ENCODE measurements at places on chromosomes 3 and 15. TPM values are rescaled to one million over a fixed set of nuclear protein-coding genes. Genes with fewer than 3 reads are reported as not detected.

GRCh38 chr15:88654430-88655102 is 15.8 kb downstream of the ISG20 start:
- no peak for DNase-seq
- H3K4me3 ChIP-seq: no peak overlapping the region
- H3K4me1 ChIP-seq: peaks cover 3% of the 10 kb centered on the region
- no peak overlapping the region for H3K27ac ChIP-seq

DNA sequence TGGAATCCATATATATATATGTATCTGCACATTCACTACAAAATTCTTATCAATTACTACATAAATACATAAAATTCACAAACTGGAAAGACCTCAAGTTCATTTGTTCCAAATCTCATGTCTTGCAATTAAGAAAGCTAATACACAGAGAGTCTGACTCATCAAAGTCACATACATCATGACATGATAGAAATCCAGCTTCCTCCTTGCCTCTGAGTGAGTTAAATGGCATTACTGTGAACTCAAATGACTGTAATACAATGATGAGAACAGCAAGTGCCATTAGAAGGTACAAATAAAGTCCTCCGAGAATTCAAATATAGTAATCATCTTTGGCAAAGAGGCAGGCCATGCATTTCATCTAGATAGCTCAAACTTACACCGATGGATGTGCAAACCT is 55.1 kb upstream of the AGTR1 start:
- H3K4me3 ChIP-seq: no peak overlapping the region
- H3K4me1 ChIP-seq: no peaks in the 10 kb centered on the region
- H3K27me3 ChIP-seq: no peaks in the 10 kb centered on the region
- no peak for DNase-seq

The RYR3 gene
- total RNA-seq: 10.5 TPM

DNA sequence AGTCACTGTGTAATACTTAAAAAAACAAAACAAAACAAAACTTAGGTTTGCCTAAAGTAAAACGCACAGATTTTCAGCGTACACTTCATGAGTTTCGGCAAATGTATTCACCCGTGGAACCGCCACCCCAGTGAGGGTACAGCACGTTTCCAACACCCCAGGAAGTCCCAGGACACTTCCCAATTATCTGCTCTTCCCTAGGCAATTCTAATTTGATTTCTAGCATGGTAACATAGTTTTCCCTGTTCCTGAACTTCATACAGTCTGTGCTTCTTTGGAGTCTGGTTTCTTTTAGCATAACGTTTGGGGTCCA is 497 bp upstream of the CLASP2 start:
- H3K36me3 ChIP-seq: no peaks in the 10 kb centered on the region
- no peak for DNase-seq
- H3K27ac ChIP-seq: peak overlapping the region; percentile 95
- no peaks in the 10 kb centered on the region for H3K27me3 ChIP-seq
- H3K4me1 ChIP-seq: no peaks in the 10 kb centered on the region
- H3K4me3 ChIP-seq: peak overlapping the region; percentile 85

DNA sequence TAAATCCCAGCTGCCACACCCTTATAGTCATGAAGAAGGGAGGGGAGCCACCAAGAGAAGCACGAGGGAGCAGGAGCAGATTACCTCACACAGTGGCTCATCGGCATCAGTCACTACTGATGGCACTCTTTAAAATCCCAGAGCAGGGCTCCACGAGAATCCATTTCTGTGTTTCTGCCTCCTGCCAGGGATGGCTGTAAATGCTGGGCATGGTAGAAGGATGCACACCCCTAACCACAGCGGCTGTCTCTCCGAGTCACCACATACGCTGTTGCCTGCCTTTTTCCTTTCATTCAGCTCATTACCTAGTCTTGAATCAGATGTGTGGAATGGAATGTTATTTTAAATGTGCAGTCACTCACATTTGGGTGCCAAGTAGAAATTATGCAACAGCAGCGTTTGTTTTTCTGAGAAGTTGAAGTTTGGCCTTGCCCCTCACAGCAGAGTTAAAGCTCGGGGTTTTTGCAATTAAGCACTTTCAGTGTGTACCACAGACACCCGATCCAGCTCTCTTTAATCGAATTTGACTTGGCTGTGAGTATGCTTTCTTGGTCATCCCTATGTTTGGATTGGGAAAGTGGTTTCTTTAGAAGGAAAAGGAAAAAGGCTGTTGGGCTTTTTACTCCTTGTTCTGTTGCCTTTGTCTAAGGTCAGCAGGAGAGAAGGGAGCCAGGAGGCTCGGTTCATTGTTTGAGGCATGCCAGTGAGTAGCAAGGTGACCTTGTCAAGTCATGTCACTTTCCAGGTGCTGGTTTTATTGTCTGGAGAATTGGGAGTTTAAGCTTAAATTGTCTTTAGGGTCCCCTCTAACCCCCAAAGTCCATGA is 284.2 kb upstream of the TPM1 start:
- peak overlapping the region; percentile 85 for H3K27ac ChIP-seq
- no peaks in the 10 kb centered on the region for H3K27me3 ChIP-seq
- no peak for DNase-seq
- H3K4me1 ChIP-seq: no peaks in the 10 kb centered on the region

- H3K4me3 ChIP-seq: no peak overlapping the region
- no peaks in the 10 kb centered on the region for H3K36me3 ChIP-seq
- no peaks in the 10 kb centered on the region for H3K27me3 ChIP-seq
- DNase-seq: no peak
- peaks cover 2% of the 10 kb centered on the region for H3K4me1 ChIP-seq
- H3K27ac ChIP-seq: peak overlapping the region; percentile 16
Observed at GRCh38 chr15:20341901-20342600, 199.5 kb downstream of the GOLGA6L6 start.

GRCh38 chr15:67084561-67084960 is 19.2 kb downstream of the SMAD3 start:
- H3K27ac ChIP-seq: no peak overlapping the region
- no peaks in the 10 kb centered on the region for H3K27me3 ChIP-seq
- no peak for DNase-seq
- peaks cover 47% of the 10 kb centered on the region for H3K4me1 ChIP-seq

- no peak for DNase-seq
- H3K36me3 ChIP-seq: no peaks in the 10 kb centered on the region
- no peak overlapping the region for H3K27ac ChIP-seq
- H3K4me1 ChIP-seq: no peaks in the 10 kb centered on the region
- H3K4me3 ChIP-seq: no peak overlapping the region
- no peaks in the 10 kb centered on the region for H3K27me3 ChIP-seq
Observed at GRCh38 chr3:22565393-22565792, 637.7 kb upstream of the UBE2E2 start.

The BNC1 gene
- 0.38 TPM for total RNA-seq

DNA sequence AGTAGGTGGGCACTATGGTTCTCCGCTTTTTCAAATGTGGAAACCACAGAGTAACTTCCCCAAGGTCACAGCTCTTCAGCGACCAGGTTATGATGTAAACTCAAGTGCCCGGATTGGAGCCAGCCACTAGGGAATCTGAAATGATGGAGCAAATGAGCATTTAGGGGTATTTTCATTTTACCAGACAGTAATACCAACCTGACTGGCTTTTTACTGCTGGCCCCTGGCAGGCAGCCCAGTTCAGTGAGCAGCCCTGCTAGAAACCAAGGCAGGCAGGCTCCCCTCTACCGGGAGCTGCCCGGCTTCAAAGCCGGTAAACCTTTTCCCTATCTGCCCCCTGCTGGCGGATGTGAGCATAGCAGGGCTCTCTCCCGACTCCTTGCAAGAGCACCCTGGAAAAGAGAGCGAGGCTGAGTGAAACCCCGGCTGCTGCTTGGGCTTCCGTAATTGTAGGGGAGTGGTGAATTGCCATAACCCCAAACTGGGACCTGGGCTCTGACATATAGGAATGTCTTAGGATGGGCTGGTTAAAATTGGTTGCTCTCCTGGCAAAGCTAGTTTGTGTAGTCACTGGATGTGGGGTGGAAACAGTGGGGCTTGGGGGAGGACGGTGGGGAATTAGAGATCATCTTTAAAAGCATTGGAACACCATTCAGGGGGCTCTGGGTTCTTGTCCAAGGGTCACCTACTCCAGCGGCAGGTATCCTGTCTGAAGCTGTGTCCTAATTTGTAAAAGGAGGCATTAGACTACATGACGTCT is 98.0 kb upstream of the TNFAIP8L3 start:
- no peaks in the 10 kb centered on the region for H3K36me3 ChIP-seq
- peak; percentile 92 for DNase-seq
- no peaks in the 10 kb centered on the region for H3K27me3 ChIP-seq
- no peak overlapping the region for H3K4me3 ChIP-seq
- H3K27ac ChIP-seq: no peak overlapping the region

The SPSB4 gene
- 0.57 TPM for total RNA-seq

DNA sequence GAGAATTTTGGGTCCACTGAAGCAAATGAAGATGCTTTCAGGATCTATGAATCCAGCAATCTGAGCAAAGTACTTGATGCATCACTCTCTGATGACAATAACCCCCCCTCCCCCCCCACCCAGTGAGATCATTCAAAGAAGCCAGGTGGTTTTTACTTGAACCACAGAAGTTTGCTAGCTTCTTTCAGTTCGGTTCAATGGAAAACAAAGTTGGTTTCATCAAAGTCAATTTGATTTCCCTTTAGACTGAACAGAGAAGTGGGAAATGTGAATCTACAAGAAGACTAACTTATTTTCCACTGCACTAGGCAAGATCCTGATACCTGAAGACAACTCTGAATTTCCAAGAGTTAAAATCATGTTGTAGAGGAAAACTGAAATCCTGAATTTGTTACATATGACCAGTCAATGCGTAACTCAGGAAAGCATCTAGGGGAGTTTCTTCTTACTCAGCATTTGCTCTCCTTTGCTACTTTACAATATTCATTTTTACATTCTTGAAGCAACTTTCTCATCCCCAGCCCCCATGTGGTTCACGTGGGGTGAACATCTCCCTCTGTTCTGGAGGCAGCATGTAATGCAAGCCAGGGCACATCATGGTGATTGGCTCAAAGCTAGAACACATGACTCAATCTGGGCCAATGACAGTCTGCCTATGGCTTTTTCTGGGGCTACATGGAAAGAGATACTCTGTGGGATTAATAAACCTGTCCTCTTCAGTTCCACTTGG is 572.6 kb downstream of the FOXP1 start:
- H3K4me3 ChIP-seq: no peak overlapping the region
- H3K27ac ChIP-seq: no peak overlapping the region
- H3K4me1 ChIP-seq: peaks cover 11% of the 10 kb centered on the region
- no peak for DNase-seq
- H3K36me3 ChIP-seq: no peaks in the 10 kb centered on the region

DNA sequence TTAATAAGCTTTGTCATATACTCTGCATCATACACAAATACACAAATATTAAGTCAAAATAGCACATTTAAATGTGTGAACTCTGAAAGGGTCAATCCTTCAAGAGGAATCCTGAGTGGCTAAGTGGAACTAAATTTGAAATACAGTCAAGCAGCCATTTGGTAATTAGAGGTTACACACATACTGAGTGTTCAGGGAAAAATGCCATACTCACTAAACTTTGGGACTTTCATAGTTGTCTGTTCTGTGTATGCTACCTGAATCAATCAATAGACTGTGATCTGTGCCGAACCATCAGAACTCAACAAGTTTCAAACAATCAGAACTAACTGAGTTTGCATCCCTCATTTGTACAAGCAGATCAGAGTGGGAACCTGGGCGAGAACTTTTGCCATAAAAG is 15.3 kb downstream of the ANKRD28 start:
- H3K36me3 ChIP-seq: no peaks in the 10 kb centered on the region
- H3K4me3 ChIP-seq: no peak overlapping the region
- H3K27me3 ChIP-seq: no peaks in the 10 kb centered on the region
- H3K4me1 ChIP-seq: no peaks in the 10 kb centered on the region
- no peak for DNase-seq

The PAK6 gene
- 11.9 TPM for total RNA-seq

DNA sequence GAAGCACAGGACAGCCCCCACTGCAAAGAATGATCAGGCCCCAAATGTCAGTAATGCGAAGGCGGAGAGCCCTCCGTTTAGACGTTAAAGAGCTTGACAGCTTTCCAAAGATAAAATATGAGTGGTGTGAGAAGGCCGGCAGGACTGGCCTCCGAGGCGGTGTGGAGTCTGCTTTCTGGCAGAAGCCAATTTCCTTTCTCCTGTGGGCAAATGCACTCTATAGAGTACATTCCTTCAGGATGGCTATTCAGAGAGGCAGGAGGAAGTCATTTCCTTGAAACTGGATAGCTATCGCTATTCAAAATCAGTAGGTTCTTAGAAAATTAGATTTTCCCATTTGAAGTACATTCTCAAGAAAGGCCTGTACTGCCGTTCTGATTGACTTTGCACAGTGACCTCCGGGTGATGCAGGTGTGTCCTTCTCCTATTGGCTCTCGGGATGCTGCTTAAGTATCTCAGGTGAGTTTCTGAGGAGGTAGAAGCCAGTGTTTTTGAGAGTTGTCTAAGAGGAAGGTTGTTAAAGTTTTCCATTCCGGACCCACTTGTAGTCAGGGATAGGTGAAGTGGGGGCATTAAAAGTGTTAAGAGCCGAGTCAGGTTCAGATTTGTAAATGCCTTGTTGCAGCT is 72.8 kb upstream of the MYZAP start:
- no peak overlapping the region for H3K4me3 ChIP-seq
- H3K36me3 ChIP-seq: peaks cover 51% of the 10 kb centered on the region
- H3K27ac ChIP-seq: peak overlapping the region; percentile 9
- no peaks in the 10 kb centered on the region for H3K27me3 ChIP-seq

DNA sequence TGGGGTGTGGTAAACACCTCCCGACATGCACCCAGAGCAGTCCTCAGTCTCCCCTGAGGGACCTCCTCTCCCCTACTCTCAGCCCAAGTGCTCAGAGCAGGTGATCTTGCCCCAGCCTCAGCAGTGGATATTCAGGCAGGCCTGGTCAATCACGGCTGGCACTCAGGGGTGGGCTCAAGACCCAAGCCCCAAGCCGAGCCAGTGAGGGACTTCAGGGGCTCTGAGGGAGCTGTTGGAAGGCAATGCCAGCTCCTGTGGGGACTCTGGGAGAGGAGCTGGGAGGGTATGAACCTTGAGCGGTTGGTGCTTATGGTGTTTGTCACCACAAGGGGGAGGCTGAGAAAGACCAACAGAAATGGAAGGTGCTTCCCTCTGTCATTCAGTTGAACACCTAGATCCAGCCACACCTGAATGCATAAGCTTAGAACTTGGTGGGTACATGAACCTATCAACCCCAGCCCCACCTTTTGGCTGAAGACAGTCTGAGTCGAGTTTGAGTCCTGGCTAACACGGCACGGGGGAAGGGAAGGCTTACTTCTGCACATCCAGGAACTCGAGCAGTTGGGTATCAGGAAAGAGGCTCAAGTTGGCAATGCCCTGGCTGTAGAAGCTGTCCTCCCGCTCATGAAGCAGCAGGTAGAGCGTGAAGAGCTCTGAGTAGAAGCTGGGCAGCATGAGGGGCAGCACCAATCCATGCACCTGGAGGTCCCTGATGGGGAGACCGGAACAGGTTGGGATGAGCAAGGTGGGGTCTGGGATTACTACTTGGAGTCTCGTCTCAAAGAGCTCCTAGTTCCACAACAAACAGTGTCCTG is 19.2 kb downstream of the ALS2CL start:
- no peaks in the 10 kb centered on the region for H3K4me1 ChIP-seq
- no peaks in the 10 kb centered on the region for H3K27me3 ChIP-seq
- DNase-seq: peak; percentile 37
- H3K27ac ChIP-seq: no peak overlapping the region
- H3K36me3 ChIP-seq: peaks cover 4% of the 10 kb centered on the region

Measured in kidney (tissue), 22 donors.